ENCODE measurements at places on chromosomes 4 and X. TPM values are rescaled to one million over a fixed set of nuclear protein-coding genes. Genes with fewer than 3 reads are reported as not detected.
A peak's percentile ranks its signal among the peaks of the same experiment; 100 is the strongest.

DNA sequence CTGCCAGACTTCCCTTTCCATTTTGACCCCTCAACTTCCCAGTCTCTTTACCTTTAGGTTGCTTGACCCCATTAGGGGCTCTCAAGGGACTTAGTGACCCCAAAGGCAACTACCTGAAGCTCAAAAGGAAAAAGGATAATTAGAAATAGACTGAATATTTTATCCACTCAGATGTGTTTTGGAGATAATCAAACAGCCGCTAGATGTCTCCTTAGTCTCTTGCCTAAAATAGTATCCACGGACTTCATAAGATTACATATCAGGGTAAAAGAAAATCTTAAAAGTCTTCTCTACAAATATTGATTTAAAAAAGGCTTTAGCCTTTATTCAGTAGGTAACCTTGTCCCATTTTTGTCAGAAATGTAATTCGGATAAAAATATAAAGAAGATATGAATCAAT, 21.0 kb upstream of the RHOXF2 start:
- no peaks in the 10 kb centered on the region for H3K27me3 ChIP-seq
- H3K4me1 ChIP-seq = no peaks in the 10 kb centered on the region
- H3K27ac ChIP-seq = no peak overlapping the region
- no peak for DNase-seq
- no peaks in the 10 kb centered on the region for H3K36me3 ChIP-seq

RFC1 gene
- total RNA-seq = 39.3 TPM

DNA sequence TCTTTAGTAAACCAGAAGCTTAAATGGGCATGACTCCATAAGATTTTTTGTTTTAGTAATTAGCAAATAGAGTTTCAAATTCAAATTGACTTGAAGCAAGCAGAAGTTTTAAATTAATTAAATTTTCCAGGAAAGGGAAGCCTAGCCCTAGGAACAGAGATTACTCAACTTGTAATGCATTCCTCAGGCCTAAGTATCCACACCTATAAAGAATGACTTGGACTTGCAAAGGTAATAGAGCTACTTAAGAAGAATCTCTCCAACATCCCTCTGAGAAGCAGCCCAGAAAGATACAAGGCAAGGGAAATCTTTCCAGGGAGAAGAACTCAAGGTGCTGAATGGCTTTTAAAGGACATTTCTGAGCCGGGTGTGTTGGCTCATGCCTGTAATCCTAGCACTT, 16.9 kb upstream of the TMPRSS11E start:
- H3K27ac ChIP-seq = no peak overlapping the region
- H3K4me3 ChIP-seq = no peak overlapping the region
- H3K36me3 ChIP-seq = no peaks in the 10 kb centered on the region
- DNase-seq = no peak

DNA sequence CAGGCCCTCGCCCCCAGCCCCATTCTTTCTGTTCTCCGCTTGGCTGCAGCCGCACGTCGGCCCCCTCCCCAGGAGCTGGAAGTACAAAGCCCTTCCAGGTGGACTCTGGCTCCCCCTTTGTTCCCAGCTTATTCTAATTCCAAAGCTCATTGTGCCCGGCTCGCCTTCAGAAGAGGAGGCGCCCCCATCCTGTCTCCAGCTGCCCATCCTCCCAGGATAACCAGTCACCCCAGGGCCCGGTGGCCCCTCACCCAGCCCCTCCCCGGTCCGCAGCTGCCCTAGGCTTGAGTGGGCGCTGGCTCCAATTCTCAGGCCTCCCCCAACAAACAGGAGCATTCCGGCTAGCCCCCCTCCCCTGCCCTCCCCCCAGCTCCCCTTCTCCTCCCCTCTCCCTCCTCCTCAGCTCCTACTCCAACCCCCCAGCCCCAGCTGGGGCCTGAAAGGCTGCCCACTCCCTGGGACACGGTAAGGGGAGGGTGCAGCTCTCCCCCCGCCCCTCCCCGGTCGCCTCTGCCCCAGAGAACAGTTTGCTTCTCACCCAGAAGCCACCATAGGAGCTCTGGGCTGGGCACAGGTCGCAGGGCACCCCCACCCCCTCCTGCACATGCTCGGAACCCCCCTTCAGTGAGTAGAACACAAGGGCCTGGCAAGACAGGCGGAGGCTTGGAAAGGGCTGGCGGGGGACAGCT, 3.1 kb upstream of the SLC6A8 start:
- no peaks in the 10 kb centered on the region for H3K4me1 ChIP-seq
- H3K36me3 ChIP-seq = no peaks in the 10 kb centered on the region
- H3K27me3 ChIP-seq = peaks cover 37% of the 10 kb centered on the region
- peak; percentile 9 for DNase-seq
- no peak overlapping the region for H3K4me3 ChIP-seq
- H3K27ac ChIP-seq = no peak overlapping the region

DNA sequence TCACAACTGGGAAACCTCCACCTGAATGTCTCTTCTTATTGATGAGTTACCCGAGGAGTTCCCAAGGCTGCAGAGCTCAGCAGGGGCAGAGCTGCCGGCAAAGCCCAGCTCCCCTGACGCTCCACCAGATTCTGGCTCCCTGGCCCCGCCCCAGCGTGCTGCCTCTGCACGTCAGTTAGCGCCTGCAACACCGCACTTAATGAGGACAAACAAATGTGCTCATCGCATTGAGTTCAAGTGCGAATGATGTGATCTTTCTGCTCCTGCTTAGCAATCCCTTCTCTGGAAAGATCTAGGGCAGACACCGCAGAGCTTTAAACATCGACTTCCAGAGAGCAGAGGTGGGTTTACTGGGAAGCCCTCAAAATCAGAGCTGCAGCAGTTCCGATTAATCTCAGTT, 55.5 kb upstream of the FBXW7 start:
- H3K27ac ChIP-seq = peak overlapping the region; percentile 88
- H3K27me3 ChIP-seq = no peaks in the 10 kb centered on the region
- peaks cover 14% of the 10 kb centered on the region for H3K4me1 ChIP-seq
- peak overlapping the region; percentile 2 for H3K4me3 ChIP-seq

DNA sequence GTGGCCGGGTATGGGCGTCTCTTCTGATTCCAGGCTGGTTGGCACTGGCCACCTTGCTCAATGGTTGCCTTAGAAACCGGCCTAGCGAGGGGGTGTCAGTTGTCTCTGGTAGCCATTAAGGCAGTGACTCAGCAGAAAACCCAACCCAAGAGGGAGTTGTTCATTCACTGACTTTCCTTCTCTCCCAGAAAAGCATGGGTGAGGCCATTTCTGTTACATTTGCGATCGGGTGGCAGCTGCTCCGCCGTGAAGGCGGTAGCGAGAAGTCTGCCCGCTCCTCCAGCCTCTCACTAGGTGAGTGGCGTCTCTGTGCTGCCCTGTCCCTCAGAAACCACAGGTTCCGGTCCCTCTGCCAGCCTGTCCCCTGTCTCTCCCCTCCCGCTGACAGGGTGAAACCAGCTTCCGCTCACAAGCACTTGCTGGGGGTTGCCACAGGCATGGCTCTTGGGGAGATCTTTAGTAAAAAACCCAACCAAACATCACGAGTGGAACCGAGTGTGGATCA, 17.4 kb downstream of the IRAK1 start:
- no peak overlapping the region for H3K4me3 ChIP-seq
- peak overlapping the region; percentile 52 for H3K27ac ChIP-seq
- no peaks in the 10 kb centered on the region for H3K27me3 ChIP-seq

RNF150 gene
- 19.7 TPM for total RNA-seq

DNA sequence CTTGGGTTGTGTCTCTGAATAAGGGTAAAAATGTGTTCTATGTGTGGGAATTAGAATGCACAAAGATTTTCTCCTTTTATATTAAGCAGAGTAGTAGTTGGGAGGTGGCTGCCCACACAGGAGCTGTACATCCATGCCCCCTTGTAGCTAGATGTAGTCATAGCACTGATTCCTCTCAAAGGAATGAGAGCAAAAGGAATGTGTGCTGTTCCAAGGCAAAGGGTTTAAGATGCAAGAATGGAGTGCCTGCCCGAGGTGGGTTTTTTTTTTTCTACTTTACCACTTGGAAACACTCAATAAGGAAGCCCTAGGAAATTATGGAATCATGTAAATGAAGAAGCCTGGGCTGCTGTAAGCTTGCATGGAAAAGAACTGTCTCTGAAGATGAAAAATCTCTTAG, 2183.2 kb upstream of the AGA start:
- no peaks in the 10 kb centered on the region for H3K36me3 ChIP-seq
- no peak overlapping the region for H3K27ac ChIP-seq
- H3K27me3 ChIP-seq = no peaks in the 10 kb centered on the region
